ENCODE measurements at places on chromosomes 6 and 20.

DNA sequence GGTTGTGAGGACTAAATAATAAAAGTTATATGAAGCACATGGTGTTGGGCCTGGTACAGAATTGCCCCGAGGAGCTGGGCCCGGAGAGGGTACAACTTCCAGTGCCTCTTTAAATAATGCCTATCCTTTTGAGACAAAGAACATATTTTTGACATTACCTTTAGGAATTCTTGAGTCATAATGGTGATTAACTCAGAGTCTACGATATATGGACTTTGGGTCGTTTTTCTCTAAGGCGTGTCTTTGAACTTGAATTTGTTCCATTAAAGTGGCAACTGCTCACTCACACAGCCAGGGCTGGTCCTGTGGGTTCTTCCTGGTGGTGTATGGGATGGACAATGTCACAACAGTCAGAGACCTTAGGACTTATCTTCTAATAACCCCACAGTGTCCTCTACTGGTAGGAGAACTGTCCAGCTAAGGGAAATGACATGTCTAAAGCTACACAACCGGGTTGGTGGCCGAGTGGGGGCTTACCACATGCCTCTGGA lies 106.5 kb downstream of the CDC5L start:
- no peak for DNase-seq

DNA sequence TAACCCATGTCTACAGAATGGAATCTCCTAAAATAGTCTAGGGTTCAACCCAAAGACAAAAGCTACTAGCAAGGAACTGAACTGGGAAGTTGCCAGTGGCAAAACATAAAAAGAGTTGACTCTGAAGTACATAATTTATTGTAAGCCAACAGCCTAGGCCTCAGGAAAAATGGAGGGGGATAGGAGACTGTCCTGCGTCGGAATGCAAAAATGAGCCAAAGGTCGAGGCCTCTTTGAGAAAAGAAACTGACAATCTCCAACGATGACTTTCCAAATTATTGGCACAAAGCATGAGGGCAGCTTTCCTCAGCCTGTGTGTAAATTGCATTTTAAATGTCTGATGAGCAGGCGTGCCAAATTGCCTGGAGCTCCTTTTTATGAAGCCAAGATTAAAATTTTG lies 2.1 kb downstream of the COL12A1 start:
- DNase-seq: no peak

DNA sequence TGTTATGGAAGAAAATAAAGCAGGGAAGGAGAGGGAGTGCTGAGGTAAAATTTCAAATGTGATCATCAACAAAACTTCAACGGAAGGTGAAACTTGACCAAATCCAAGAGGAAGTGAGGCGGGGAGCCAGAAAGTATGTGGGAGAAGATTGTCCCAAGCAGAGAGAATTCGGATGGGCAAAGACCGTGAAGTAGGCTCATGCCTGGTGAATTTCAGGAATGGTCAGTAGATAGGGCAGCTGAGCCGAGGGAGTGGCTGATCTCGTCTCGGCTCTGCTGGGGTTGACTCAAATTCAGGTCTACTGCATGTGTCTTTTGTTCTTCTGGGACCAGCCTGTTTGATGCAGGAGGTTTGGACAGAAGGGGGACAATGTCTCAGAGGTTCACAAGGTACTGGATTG lies 7.0 kb upstream of the CSNK2A1 start:
- no peak for DNase-seq

DNA sequence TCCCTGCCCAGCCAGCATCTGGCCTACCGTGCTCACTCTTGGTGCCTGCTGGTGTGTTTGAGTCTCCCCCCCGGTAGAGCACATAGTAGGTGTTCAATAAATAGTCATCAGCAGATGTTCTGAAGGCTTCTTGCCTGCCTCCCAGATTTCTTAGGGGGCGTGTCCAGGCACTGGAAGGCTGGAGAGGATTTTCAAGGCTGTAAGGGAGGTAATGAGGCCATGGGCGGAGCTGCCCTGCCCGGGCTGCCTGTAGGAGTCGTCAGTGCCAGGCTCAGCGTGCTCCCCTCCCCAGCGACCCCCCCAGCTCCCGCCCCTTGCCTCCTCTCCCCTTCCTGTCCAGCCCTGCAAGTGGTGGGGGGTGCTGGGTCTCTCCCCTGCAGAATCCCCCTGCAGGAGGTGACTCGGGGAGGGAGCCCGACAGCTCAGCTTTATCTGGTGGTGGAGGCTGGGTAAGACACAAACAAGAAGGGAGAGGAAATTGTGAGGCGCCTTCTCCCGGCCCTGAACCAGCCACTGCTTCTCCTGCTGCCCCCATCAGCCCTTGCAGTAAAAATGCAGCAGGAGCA lies 55.9 kb downstream of the BCAS4 start:
- no peak for DNase-seq

GRCh38 chr6:37602801-37603200 lies 94.9 kb downstream of the MDGA1 start:
- no peak for DNase-seq

- no peak for DNase-seq
These were observed 80.4 kb downstream of the DACT2 start for GRCh38 chr6:168239044-168239773.

- peak; percentile 64 for DNase-seq
These were observed 48.9 kb downstream of the HIVEP1 start for GRCh38 chr6:12060780-12061609.

- no peak for DNase-seq
These were observed 130.5 kb downstream of the EDN1 start for GRCh38 chr6:12420626-12421025.

DNA sequence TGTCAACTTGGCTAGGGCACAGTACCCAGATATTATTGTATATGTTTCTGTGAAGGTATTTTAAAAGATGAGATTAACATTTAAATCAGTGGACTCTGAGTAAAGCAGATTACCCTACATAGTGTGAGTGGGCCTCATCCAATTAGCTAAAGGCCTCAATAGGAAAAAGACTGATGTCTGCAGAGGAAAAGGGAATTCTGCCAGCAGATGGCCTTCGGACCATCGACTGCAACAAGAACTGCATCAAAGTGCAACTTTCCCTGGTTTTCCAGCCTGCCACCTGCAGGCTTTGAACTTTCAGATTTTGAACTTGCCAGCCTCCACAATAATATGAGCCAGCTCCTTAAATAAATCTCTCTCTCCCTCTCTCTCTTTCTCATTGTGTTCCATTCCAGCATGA lies 80.5 kb downstream of the IMPG1 start:
- DNase-seq: no peak

- no peak for DNase-seq
These were observed 2.8 kb downstream of the NEDD9 start for GRCh38 chr6:11229655-11230046.

DNA sequence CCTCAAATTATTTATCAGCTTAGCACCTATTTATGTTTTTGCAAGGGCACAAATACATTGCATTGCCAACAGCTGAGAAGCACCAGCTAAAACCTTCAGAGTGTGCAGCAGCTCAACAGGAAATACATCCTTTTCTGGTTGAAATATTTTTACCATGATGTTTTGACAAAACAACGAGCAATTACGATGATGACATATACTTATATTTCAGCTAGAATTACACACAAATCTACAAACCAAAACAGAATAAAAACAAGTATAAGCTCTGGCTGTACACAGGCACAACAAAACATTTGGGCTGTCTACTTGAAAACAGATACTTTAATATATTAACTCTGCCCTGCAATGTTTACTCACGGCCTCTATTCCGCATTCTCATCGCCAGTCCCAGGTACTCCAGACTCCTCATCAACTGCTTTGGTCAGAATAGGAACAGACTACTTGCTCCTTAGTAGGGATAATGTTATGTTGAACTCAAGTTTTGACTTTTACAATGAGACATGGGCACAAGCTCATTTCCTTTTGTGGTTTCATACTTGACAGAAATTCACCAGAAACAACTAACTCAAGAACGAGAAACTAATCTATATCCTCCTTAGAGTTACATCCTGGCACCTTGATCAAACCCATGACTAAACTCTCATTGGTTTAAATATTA lies 377.6 kb downstream of the ESR1 start:
- DNase-seq: peak; percentile 60

DNA sequence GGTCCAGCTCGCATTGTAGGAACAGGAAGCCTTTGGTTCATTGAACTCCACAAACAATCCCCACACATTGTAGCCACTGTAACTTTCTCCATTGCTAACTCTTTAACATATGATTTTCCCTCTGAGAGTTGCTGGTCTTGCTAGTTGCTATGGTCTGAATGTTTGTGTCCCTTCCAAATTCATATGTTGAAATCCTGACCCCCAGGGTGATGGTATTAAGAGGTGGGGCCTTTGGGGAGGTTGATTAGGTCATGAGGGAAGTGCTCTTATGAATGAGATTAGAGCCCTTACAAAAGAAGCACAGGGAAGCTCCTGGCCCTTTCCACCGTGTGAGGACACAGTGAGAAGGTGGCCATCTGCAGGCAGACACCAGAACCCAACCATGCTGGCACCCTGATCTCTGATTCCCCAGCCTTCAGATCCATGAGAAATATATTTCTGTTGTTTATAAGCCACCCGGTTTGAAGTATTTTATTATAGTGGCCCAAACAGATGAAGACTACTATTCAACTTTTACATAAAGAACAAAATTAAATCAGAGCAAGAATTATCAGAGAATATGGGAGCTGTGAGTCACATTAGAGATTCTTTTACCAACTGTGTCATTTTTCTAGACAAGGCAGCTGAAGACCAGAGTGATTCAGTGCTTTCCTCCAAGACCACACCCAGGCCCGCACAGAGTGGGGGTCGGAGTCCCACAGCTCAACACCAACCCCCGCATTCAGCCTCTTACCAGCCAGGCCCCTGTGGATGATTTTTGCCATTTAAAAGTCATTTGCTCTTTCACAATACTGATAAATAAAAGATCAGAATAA lies 143.0 kb downstream of the SAMD5 start:
- no peak for DNase-seq

- no peak for DNase-seq
These were observed 31.2 kb downstream of the GCNT2 start for GRCh38 chr6:10552270-10552810.

DNA sequence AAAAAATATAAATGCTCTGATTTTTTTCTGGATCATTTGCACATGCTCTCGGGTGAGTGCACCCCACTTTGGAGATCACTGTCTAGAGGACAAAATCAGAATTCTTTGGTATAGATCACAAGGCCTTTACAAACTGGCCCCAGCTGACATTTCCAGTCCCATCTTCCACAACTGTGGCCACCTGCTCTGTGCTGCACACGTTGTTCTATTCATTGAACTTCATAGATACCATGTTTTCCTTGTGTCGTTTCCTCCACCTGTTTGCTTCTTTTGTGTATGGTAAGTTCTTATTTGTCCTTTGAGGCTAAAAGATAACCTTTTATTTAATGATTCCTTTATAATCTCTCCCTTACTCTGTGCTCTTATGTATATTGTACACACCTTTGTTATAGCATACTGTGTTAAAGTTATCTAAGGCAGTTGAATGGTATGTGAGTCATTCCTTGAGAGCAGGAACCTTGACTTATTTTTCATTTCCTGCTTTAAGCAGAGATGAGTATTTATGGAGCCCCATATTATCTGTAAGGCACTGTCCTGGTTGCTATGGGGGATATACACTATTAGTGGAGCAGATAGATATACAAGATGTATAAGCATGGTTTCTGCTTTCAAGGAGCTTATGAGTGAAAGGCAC lies 12.0 kb upstream of the SLC17A5 start:
- no peak for DNase-seq

- no peak for DNase-seq
These were observed 23.8 kb upstream of the ELOVL4 start for GRCh38 chr6:79971193-79971592.

DNA sequence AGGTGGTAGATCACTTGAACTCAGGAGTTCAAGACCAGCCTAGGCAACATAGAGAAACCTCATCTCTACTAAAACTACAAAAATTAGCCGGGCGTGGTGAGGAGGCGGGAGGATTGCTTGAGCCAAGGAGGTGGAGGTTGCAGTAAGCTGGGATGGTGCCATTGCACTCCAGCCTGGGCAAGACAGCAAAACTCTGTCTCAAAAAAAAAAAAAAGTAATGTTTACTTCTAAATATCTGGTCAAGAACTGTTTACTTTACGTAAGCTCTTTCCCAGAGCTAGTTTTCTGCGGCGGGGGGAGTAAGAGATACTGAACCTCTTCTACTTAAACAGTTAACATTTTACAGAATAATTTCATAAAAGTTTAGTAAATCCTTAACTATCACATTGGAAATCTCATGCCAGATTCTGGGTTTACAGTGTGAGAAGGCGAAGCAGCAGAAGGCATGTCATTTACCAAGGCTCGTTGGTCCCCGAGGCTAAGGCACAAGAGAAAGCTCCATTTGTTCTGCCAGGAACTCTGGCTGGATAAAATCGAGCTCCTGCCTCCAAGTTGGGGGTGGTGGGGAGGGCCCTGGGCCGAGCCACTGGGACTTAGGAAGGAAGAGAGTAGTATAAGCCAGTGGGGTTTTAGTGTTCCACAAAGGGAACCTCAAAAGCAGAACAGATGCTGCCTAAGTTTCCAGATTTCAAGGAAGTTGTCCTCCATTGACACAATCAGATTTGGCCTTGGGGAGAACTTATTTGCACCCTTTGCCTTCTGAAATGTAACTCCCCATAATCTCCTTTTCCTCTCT lies 41.7 kb downstream of the ARFGEF2 start:
- DNase-seq: no peak

DNA sequence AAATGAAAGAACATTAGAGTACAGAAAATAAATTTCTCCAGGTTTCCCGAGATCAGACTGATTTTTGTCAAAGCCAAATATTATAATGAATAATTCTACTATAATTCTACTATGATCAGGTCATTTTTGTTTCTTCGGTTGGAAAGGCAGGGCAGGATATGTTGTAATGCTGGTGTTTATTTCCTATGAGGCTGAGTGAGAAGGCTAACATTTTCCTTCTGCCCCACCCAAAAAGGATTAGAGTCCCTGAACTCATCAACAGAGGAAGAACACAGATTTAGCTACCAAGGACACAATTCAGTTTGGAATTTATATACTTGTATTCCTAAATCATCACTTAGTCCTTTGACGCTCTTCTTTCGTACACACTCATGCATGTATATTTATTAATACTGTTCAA lies 318.9 kb downstream of the SYNE1 start:
- no peak for DNase-seq

- DNase-seq: no peak
These were observed 33.0 kb downstream of the F13A1 start for GRCh38 chr6:6287415-6287814.
